ENCODE measurements at places on chromosomes 16 and 17.
A peak's percentile ranks its signal among the peaks of the same experiment; 100 is the strongest.

DNA sequence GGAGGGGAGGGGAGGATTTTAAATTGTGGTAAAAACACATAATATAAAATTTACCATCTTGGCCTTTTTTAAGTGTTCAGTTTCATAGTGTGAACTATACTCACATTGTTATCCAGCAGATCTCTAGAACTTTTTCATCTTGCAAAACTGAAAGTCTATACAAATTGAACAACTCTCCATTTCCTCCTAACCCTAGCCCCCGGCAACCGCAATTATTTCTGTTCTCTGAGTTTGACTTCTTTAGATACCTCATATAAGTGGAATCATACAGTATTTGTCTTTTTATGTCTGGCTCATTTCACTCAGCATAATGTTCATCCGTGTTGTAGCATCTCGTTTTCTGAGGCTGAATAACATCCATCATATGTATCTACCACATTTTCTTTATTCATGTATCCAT lies 30.0 kb upstream of the MRTFB start:
- no peak for DNase-seq

- no peak for DNase-seq
These were observed 12.2 kb upstream of the CES3 start for GRCh38 chr16:66948837-66949225.

DNA sequence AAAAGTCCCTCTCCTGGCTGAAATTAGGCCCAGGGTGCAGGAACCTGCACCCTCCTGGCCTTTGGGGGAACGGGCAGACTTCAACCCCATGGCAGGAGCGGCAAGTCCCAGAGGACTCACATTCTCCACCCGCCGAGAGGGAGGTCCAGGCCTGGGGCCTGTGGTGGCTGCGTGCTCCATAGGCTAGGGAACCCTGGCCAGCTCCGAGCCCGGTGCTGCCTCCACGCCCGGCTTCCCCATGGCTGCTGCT lies 130 bp downstream of the CCDC78 start:
- no peak for DNase-seq

DNA sequence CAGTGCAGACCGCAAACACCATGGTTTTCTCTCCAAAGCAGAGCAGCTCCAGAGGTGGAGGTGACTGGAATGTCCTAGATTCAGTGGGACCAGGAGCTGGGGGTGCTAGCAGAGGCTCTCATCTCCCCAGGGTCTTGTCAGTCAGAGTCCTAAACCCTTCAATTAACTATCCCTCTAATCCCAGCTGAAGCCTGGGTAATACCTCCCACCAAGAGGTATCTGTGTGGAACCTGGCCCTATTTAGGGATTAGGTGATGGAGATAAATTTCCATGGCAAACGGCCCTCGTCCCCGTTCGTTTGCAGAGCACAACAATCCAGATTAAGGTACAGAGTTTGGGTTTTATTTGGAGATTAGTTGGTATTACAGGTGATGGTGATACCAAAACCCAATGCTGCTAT lies 1.8 kb downstream of the SEBOX start:
- DNase-seq: no peak

DNA sequence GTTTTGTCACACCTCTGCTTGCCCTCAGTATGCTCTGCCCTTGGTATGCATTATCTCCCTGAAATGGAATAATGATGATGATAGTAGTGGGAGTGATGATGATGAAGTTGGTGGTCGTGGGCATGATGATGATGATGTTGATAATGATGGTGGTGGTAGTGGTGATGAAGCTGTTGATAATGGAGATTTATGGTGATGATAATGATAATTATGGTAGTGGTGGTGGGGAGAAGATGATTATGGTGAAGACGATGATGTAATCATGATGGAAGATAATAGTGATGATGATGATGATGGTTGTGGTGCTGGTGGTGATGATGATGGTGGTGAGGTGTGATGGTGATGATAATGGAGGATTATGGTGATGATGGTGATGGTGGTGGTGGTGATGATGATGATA lies 390.1 kb upstream of the EEF2KMT start:
- DNase-seq: no peak

DNA sequence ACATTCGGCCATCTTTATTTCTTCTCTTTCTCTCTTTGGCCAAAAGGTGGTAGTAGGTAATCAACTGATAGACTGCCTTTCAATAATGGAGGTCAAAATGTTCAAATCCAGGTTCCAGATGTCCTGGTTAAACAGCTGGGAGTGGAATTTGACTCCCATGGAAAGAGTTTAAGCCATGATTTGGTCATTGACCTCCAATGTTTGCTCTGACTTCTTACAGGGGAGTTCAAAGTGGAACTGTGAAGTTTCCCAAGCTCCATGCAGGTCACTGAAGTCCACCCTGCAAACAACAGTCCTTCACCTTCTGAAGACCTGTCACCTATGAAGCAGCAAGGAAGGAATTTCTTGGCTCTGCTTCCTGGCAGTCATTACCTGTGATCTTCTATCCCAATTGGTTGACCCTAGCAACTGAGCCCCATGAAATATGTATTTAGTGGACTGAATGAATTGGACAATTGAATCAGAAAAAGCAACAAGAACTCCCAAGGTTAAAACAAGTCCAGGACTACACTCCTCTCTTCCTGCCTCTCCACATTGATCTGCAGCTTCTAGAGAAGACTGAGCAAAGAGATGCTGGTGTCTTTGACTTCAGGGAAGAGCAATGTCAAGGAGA lies 28.0 kb upstream of the SOX9 start:
- no peak for DNase-seq

GRCh38 chr16:48602356-48603014 lies 7.5 kb downstream of the N4BP1 start:
- no peak for DNase-seq

GRCh38 chr16:67386861-67387455 lies 6.3 kb downstream of the TPPP3 start:
- DNase-seq: no peak

GRCh38 chr17:71710816-71711215 lies 410.0 kb upstream of the SOX9 start:
- DNase-seq: no peak

GRCh38 chr16:3152277-3152990 lies 17.6 kb downstream of the ZNF213 start:
- DNase-seq: peak; percentile 96

- DNase-seq: no peak
These were observed 14.2 kb upstream of the CCL1 start for GRCh38 chr17:34377078-34377823.

DNA sequence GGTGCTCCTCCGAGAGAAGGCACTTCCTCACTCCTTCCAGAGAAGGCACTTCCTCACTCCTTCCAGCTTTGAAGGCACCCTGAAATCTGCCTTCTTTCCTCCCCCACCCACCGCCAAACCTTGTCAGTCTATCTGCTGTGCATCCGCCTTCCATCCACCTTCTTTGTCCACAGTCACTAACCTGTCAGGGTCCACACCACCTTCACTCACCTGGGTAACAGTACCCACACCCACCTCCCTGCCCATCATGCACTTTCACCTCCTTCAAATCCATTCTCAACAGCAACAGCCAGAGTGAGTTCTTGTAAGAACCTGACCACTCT lies 5.2 kb downstream of the CCDC102A start:
- no peak for DNase-seq

DNA sequence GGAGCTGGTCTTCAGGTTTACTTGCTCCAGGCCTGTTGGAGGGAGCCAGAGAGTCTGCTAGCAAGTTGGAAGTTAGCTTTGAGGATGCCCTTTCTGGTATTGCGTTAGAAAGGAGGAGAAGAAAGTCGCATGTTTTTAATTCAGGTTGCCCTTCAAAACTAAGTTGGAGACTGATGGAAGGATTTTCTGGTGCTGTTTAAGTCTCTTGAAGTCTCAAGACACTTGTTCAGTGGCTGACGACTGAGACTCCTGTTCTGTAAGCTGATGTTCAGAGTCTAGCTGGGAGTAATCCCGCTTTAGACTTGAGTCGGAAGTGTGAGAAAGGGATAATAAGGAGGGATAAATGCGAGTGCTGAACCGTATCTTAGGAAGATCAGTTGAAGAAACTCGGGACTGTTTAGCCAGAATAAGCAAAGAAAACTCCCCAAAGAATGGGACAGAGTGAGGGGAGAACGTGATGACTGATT lies 740 bp downstream of the AATF start:
- DNase-seq: no peak

DNA sequence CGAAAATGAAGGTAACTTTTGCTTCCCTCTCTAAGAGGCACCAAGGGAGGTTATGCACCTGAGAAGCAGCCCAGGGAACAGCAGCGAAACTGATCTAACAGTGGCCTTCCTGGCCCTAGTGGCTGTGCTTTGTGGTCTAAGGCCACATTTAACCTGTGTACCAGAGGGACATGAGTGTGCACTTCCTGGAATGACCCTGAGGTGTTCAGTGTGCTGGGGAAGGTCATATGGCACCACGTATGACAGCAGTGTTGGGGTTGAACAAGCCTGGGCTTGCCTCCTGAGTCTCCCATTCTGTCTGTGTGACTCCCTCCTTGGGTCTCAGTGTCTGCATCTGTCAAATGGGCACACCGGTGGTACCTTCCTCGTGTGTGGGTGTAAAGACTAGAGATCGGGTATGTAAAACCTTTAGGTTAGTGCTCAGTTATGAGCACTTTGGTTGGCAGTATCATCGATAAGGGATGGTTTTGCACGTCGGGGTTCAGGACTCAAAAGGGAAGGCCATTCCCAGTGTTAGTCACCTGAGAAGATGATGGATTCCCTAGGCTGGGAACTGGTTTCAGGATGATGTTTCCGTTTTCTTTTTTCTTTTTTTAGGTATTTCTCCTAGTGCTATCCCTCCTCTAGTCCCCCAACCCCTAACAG lies 31.9 kb downstream of the PLCG2 start:
- no peak for DNase-seq

DNA sequence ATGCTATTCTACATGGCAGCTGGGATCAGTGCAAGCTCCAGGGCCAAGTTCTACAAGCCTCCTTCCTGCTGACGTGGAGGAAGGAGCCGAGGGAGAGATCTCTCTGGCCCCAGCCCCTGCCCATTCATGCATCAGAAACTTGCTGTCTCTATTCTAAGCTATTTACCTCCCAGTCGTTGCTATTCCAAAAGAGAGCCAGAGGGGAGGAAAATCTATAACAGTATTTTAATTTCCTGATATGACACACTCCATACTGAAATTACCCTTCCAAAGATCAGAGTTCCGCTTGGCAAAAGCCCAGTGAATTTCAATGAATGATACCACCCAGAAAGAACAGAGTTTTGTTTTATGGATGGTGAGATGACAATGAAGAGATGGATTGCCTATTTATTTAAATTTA lies 133.4 kb downstream of the GRIN2A start:
- DNase-seq: no peak

DNA sequence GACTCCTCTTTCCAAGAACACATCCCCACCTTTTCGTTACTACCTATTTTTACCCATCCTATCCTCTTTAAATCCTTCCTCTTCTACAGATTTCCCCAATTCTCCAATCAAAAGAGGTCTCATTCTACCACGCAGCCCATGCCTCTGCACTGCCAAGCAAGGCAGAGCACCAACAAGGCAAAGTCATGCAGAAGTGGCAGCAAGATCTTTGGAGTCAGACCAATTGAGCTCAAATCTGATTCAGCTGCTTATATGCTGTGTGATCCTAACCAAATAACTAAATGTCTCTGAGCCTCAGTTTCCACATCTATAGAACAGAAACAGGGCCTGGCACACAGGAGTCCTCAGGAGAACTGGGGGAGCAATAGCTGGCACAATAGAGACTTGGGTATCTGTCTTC lies 41.0 kb downstream of the TOM1L2 start:
- DNase-seq: no peak

DNA sequence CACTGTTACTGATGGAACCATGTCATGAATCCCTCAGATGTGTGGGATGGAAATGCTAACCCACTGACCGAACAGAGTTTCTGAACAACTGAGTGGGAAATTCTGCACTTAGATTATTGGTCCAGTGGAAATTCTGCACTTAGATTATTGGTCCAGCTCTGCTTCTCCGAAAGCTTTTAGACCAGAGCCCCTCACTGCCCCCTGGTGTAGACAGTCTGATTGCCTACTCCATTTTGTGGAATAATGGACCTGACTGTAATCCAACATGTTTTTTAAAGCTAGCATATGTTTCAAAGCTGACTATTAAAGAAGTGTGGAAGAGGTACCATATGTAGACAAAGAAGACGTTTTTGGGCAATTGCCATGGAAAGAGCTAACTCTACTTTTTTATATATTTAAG lies 50.3 kb upstream of the TBX2 start:
- no peak for DNase-seq

DNA sequence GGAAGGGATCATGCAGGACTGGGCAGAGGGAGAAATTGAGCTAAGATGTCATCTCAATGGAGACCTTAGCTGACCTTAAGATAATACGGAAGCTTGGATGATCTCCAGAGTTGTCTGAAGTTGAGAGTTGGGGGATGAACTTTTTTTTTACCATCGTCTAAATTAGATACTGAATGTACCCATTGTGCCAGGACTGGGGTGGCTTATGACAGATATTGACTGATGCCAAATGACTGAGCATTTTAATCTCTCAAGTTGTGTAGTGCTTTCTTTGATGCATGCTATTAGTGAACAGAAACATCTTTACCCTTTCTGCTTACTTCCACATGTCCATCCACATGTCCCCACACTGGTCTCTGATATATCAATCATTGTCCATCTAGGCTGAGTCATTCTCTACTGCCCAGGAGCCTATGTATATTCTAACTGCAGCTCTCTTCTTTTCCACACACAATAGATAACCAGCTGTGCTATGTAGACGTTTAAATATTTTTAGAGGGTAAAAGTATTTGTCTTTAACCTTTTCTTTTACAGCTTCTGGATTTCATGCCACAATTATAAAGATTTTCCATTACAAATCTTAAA lies 60.2 kb upstream of the ZKSCAN2 start:
- DNase-seq: no peak

DNA sequence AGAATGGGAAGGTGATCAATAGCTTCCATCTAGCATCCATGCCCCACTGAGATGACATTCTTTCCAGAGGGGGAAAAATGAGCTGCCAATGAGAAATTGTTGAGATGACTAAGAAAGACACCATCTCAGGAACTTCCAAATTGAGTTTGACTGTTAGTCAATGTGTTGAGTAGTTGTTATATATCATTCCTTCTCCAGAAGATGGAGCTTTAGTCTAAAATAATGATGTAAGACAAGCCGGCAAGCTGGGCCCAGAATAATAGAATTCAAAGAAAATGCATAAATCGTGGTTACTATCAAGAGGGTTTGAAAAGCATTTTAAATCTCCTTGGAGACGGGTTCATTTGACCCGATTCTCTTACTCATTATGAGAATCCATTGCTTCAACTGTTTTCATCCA lies 71.0 kb upstream of the ATF7IP2 start:
- no peak for DNase-seq

DNA sequence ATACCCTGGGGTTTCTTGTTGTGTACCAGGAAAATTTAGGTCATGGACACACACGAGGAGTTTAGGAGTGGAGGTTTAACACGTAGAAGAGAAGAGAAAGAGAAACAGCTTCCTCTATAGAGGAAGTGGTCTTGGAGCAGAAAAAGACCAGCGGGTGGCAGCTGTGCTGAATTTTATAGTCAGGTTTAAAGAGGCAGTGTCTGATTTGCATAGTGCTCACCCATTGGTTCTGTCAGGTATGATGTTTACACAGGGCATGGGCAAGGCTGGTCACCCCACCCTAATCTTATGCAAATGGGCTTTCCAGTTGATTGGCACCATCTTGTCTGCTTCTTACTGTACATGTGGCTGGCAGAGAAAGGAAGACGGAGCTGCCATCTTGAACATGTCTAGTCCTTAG lies 309.0 kb downstream of the CDH13 start:
- DNase-seq: no peak

Data from NCI-H1417 (cell line).